Activated T-cell treated with anti-CD3 and anti-CD28 coated beads, Interleukin-2, amount 50 U/mL, for 4 hours (primary cell): ENCODE measurements at places on chromosomes 11 and 22. TPM values are rescaled to one million over a fixed set of nuclear protein-coding genes. Genes with fewer than 3 reads are reported as not detected.

- no peak for DNase-seq
These were observed 68.2 kb downstream of the PPP2R1B start for GRCh38 chr11:111697933-111698371.

- DNase-seq, result no peak
These were observed 38.0 kb upstream of the PICALM start for GRCh38 chr11:86106916-86107315.

GRCh38 chr11:131827430-131827829, 457.0 kb downstream of the NTM start:
- no peak for DNase-seq

- DNase-seq, result no peak
These were observed 87.7 kb upstream of the HORMAD2 start for GRCh38 chr22:29992341-29993275.

GRCh38 chr11:72613977-72614376, 60.2 kb downstream of the PDE2A start:
- no peak for DNase-seq

DNA sequence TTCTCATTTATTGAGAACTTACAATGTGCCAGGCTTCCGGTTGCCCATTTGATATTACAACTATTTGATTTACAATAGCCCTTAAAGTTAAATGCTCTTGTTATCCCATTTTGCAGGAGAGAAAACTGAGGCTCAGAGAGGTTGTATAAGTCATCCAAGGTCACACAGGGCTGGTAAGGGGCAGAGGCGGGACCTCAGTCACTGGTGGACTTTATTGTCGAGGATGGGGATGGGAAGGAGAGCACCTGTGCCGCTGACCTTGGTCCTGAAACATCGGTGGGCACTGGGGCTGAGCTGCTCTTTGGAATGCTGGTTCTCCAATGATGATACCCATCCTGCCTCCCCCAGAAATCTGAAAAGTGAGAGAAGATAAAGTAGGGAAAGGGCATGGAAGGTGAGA, 265.4 kb downstream of the MIAT start:
- DNase-seq, result no peak

DNA sequence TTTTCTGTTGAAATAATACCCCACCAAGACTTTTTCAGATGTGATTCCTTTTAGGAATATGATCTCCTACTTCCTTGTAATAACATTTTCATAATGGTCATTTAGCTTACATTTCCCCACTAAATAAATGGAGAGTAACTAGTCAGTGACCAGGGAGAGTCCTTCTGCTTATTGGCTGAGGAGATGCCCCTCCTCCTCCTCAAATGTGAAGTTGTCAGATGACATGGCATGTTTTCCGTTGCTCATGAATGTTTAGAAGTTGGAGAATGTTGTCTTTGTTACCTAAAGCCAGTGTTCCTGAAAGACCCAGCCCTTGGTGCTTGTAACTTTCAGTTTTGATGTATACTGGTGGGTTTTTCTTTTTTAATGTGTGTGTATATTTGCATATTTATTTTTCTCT, 38.2 kb downstream of the CSRP3 start:
- no peak for DNase-seq

Gene IL17RA
- total RNA-seq, result 14.1 TPM

DNA sequence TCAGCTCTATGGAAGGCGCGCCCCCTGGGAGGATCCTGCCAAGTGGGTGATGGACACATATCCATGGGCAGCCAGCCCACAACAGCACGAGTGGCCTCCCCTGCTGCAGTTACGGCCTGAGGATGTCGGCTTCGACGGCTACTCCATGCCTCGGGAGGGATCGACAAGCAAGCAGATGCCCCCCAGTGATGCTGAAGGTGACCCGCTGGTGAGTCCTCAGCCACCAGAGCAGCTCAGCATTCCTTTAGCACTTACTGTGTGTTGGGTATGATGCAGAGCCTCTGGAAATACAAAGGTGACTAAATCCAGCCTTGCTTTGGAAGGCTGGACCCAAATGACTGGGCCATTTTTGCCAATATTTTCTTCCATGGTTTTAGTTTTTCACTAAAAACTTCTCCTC, 45.7 kb downstream of the DBX1 start:
- DNase-seq, result no peak
